ENCODE measurements at places on chromosomes 2 and 18.

DNA sequence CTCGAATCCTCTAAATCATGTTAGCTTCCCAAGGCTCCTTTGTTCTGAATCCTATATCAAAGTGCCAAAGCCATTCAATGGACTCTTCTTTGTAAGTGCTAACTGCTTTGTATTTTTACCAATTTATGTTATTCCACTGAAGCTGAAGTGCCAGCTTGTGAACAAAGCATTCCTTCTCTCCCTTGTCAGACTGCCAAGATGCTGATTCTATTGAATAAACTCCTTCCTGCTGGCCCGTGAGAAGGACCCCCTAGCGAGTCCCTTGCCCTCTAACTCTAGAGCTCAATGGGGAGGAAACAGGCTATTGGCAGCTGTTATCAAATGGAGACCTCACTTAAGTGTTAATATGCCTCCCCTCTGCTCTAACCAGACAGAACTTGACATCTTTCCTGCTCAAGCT, 1097.9 kb upstream of the CNTNAP5 start:
- DNase-seq: no peak

DNA sequence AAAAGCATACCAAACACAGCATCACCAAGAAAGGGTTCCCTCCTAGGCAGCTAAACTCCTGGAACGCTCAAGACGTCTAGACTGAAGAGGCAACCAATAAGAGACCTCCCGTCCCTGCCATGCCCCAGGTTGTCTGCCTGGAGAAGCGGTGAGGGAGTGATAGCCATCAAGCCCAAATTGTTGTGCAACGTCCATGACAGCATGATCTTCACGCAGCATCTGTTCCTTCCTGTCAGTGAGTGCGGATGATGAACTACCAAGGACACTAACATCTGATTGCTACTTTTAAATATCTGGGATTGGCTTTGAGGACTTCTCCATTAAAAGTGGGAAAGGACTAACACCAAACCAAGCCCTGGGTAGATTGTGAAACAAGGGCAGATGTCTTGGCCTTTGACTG, 149.7 kb downstream of the TXNL1 start:
- no peak for DNase-seq

- DNase-seq: no peak
These were observed 41.0 kb upstream of the ASAP2 start for GRCh38 chr2:9165625-9166024.

- DNase-seq: no peak
These were observed 1.6 kb upstream of the EPC2 start for GRCh38 chr2:148642891-148643416.

DNA sequence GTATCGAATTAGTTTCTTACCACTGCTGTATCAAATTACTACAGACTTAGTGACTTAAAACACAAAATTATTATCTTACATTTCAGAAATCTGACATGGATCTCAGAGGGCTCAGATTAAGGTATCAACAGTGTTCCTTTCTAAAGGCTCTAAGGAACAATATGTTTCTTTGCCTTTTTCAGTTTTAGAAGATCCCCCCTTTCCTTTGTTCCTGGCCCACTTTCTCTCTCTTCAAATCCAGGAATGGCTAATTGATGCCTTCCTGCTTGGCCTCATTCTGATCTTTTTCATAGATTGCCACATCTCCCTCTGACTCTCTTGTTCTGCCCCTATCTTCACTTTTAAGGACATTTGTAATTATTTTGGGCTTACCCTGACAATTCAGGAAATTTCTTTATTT, 65.7 kb downstream of the LRP1B start:
- no peak for DNase-seq

DNA sequence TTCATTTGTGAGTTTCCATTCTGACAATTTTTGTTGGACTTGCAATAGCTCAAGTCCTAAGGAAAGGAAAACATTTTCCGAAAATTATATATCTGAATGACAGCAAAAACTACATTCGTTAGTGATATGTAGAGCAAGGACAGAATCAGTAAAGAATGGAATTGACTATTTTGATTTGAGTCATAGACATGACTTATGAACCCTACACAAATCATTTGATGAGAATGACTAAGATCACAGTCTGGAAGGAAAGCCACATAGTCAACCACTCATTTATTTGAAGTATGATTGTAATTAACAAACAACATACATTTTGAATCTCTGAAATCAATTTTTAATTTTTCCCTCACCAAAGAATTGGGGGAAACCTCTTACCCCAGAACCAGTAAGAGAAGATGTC, 231.6 kb upstream of the CRIM1 start:
- DNase-seq: no peak

GRCh38 chr2:208426412-208427045, 19.9 kb downstream of the PTH2R start:
- no peak for DNase-seq

GRCh38 chr2:73920577-73921545, 5.8 kb upstream of the DGUOK start:
- DNase-seq: no peak

GRCh38 chr18:76452357-76452756, 42.7 kb downstream of the ZNF516 start:
- DNase-seq: no peak

GRCh38 chr2:59874971-59875755, 678.3 kb downstream of the BCL11A start:
- DNase-seq: no peak

DNA sequence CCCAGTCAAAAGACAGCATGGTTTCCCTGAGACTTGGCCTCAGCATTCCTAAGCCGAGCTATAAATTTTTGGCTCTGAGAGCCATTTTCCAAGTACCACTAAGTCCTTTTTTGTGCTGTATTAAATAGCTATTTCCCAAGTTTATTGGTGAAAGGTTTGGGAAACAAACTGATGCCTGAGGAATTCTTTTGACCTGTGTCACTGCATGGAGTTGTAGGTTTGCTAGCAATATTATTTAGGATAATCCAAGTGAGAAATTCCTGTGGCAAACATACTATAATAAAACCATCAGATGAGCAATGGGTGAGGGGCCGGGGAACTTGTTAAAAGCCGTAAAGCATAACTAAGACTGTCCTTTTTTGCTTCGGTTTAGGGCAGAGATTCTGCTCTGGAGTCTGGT, 28.4 kb downstream of the ARHGAP28 start:
- no peak for DNase-seq

DNA sequence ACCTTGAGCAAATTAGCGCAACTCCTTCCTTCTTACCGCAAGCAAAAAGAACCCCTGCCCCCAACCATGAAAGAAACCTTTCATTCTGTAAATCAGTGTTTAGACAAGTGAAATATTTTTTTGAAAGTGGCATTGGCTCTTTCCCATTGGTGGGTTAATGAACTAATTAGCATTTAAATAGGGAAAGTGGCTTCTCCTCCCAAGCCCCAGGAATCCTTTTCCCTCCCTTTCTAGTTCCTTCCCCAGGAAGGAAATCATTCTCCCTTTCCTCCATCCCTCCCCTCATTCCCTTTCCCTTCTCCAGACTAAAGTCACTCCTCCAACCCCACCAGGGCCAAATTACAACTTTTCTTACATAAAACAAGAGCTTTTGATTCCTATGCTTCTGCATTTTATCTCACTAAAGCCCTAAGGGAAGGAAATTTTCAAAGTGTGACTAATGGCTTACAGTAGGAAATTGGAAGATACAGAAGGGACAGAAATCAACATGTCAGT, 22.9 kb upstream of the TYMS start:
- no peak for DNase-seq

GRCh38 chr18:44793194-44793593, 112.5 kb downstream of the SETBP1 start:
- no peak for DNase-seq

DNA sequence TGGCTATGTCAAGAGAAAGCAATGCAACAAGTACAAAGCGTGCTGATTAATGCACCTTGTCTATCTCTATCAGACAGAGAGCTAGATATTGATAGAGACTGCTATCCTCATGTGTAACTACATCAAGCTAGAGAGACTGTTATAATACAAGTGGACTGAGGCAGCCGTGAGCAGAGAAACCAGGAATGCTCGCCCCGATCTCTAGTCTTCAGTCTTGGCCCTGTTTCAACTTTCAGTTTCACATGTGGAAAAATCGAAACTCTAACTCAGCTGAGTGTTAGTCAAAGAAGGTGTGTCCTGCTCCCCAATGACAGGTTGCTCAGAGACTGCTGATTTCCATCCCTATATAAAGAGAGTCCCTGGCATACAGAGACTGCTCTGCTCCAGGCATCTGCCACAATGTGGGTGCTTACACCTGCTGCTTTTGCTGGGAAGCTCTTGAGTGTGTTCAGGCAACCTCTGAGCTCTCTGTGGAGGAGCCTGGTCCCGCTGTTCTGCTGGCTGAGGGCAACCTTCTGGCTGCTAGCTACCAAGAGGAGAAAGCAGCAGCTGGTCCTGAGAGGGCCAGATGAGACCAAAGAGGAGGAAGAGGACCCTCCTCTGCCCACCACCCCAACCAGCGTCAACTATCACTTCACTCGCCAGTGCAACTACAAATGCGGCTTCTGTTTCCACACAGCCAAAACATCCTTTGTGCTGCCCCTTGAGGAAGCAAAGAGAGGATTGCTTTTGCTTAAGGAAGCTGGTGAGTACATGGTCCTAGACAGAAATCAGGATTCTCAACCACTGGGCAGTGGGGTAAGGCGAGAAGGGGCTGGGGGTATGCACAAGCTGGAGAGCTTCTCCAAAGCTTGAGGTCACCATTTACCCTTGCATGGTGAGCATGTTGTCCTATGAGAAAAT, at the start of gene RSAD2:
Gene RSAD2 (plus strand): TSS at position 376 of the 903 bp plus-strand sequence. CDS start 24 bp downstream, at position 400.
- no peak for DNase-seq

DNA sequence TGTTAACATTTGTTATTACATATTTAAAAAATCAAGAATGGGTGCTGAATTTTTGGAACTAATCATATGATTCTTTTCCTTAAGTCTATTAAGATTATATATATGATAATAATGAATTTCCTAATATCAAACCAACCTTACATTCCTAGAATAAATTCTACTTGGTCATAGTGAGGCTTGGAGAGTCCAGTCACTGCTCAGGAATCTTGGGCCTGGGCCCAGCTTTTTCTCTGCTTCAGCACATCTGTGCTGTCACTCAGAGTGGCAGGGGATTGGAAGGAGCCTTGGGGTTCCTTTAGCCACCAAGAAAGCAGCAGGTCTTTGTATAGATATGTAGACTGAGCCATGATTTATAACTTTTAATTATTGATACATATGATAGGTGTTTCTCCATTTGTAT, 19.9 kb upstream of the ZAP70 start:
- no peak for DNase-seq

GRCh38 chr18:26956863-26957262, 91.4 kb upstream of the AQP4 start:
- DNase-seq: no peak

Measured in activated CD4-positive, alpha-beta T cell treated with anti-CD3 and anti-CD28 coated beads, Interleukin-2, amount 50 U/mL, for 24 hours (primary cell).